ENCODE measurements at places on chromosomes 1 and 21.

DNA sequence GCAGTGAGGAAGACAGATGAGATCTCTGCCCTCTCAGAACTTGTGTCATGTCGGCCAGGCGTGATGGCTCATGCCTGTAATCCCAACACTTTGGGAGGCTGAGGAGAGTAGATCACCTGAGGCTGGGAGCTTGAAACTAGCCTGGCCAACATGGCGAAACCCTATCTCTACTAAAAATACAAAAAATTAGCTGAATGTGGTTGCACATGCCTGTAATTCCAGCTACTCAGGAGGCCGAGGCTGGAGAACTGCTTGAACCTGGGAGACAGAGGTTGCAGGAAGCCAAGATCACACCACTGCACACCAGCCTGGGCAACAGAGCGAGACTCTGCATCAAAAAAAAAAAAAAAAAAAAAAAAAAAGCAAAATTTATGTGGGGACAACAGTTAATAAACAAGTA is 40.9 kb upstream of the RALGPS2 start:
- DNase-seq = no peak

GRCh38 chr1:189424746-189425331 is 1052.8 kb downstream of the BRINP3 start:
- no peak for DNase-seq

- DNase-seq = no peak
Observed at GRCh38 chr1:81230983-81231728, 569.6 kb upstream of the ADGRL2 start.

DNA sequence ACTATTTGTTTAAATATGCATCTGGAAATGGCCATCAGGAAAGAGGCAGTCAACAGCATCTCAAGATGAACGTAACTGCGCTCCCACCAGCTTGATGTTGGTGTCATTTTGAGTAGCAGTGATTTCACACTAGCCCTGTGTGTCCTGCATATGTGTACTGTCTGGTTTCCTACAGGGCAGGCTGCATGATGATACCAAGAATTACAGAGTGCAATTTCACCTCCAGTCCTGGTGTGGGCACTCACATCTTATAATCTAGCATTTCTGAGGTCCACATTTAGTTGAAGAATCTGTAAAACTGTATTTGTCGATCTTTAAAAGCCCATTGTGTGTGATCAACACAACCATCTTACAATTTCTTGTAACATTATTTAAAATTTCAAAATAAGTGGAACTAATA is 336.4 kb downstream of the PAPPA2 start:
- DNase-seq = no peak

DNA sequence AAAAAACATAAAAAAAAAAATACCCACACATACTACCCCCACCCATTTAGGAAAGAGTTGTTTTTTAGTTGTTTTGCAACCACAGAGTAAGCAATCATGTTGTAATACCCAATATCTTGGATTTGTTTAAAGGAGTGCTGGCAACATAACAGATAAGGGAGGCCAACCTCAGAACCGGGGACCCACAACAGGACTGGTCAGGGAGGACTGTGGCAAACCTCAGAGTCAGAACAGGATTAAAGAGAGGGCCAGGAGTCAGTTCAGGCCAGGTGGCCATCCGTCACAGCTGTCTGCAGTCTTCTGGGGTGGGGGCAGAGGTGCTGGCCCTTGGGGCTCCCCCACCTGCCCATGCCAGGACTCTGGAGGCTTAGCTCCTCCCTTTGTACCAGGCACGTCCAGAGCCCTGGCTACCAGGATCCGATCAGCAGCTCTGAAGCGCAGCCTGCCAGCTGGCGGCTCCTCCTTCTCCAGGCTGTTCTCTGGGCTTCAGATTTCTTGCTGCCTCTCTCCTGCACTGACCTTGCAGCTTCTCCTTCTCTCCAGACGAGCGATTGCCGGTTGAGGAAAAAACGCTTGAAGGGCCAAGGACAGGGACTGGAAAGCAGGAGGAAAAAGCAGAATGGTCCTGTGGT is 7.9 kb downstream of the H6PD start:
- no peak for DNase-seq

- no peak for DNase-seq
Observed at GRCh38 chr1:14598498-14599182, at the start of gene KAZN. Gene KAZN, plus strand, starts transcription at chr1:14598685.

DNA sequence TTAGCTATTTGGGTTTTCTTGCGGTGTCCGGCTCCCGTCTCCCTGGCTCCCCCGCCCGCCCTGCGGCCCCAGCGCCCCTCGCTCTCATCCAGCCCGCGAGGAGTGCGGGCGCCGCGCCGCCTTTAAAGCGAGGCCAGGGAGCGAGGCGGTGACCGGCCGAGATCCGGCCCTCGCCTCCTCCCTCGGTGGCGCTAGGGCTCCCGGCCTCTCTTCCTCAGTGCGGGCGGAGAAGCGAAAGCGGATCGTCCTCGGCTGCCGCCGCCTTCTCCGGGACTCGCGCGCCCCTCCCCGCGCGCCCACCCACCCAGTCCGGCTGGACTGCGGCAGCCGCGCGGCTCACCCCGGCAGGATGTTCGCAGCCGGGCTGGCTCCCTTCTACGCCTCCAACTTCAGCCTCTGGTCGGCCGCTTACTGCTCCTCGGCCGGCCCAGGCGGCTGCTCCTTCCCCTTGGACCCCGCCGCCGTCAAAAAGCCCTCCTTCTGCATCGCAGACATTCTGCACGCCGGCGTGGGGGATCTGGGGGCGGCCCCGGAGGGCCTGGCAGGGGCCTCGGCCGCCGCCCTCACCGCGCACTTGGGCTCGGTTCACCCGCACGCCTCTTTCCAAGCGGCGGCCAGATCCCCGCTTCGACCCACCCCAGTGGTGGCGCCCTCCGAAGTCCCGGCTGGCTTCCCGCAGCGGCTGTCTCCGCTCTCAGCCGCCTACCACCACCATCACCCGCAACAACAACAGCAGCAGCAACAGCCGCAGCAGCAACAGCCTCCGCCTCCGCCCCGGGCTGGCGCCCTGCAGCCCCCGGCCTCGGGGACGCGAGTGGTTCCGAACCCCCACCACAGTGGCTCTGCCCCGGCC is 492 bp downstream of the HLX start:
- no peak for DNase-seq

- no peak for DNase-seq
Observed at GRCh38 chr1:54107131-54107530, 45.7 kb downstream of the CDCP2 start.

- no peak for DNase-seq
Observed at GRCh38 chr1:112358798-112359408, 37.1 kb upstream of the CTTNBP2NL start.

GRCh38 chr1:153646672-153647345 is 11.7 kb upstream of the SNAPIN start:
- no peak for DNase-seq

DNA sequence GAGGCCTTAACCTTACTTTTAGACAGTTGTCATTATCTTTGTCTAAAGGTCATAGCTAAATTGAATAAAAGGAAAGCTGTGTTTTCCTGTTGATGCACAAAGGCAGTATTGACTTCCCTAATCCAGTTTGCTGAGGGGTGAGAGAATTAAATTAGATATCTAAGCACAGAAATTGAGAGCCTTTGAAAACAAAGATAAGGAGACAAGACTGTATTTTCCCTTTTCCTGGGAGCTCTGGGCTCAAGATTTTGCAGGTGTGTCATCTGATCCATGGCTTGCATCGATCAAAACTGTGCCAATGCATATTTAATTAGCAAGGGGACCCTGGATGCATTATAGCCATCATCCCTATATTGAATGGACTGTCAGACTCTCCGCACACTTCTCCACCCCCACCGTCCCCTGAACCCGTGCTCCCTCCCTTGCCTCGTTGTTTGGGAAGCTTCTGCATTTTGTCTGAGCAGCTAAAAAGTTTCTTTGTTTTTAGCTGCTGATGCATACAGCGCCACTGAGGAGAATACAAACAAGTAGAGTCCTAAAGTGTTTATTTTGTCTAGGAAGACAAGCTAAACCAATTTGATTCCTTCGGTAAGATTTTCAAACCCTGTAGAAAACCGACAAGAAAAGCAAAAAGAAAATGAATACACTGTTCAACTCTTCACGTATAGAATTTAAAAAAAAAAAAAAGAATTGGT is 186.3 kb downstream of the NFIA start:
- DNase-seq = no peak

DNA sequence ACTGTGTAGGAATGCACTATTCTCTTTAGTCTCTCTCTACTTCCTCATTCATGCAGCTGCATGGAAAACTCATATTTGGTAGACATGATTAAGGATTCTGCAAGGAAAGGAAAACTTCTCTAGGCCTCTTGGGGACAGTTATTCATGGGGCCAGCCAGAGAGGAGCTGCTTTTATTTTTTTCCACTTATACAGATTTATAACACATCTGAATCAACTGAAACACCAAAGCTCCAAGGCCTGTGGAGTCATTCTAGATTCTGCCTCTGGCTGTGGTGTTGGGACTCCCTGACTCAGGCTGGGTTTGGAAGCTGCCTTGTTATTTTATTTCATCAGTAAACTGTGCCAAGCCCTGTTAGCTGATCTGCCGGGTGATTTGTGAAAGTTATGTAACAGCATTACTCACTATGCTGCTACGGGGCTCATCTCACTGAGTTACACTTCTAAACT is 83.9 kb upstream of the EDEM3 start:
- DNase-seq = no peak

- DNase-seq = no peak
Observed at GRCh38 chr1:242187171-242187570, 188.3 kb upstream of the MAP1LC3C start.

GRCh38 chr1:101914473-101915242 is 82.1 kb downstream of the OLFM3 start:
- no peak for DNase-seq

GRCh38 chr1:18440385-18441226 is 40.1 kb upstream of the KLHDC7A start:
- DNase-seq = no peak

DNA sequence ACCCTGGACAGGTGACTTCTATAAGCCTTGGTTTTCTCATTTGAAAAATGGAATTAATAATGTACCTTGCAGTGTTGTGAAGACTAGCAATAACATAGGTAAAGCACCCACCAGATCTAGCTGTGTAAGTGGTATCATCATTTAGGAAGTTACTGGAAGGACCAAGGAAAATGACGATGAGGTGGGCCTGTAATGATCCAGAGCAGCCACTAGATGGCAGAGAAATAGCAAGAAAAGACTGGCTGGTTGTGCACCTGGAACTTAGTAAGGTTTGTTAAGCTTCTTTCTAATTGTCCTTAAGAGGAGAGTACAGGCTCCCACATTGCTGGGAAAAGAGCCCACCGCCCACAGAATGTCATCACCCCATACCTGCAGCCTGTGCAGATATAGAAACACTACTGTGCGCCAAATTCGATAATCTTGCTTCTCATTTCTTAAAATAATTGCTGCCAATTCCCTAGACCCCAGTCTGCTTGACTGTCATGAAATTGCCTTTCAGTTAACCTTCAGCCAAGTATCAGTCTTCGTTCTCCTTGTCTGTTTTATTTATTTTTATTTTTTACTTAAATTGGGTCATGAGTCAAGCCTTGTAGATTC is 37.2 kb downstream of the WNT4 start:
- no peak for DNase-seq

DNA sequence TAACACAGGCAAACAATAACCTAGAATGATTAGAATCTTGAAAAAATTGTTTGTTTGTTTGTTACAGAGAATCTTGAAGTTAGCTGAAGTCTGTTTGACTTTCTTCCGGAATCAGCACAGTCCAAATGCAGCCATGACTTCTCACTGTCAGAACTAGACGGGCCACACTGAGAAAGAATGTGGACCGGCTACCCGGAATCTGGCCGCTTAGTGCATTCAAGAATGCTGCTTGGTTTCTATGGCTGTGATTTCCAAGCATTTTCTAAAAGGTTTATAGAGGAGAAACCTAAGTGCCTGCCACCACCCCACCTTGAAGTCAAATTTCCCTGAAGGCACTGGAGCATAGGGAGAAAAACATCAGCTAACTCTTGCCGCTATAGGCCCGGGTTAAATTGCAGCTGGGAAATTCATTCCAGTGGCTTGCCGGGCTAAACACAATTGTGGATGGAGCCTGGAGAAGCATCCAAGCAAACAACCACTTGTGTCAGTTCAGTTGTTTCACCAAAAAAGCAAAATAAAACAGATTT is 231.1 kb downstream of the DISC1 start:
- no peak for DNase-seq

DNA sequence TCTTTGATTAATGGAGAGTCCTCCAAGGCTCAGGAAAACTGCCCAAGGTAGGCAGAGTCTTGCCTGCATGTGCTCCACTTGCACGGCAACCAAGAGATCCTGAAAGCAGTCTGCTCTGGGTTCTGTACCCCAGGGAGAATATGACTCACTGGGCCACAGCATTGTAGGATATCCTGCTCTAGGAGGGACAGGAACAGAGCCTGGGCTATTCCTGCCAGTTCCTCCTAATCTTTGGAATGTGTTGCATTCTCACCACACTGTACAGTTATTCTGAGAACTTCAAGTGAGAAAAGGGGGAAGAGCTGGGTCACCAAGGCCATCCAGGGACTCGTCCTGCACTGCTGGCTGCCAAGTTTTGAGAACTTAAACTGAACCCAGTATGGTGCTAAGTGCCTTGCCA is 278.5 kb downstream of the MATN1 start:
- no peak for DNase-seq

DNA sequence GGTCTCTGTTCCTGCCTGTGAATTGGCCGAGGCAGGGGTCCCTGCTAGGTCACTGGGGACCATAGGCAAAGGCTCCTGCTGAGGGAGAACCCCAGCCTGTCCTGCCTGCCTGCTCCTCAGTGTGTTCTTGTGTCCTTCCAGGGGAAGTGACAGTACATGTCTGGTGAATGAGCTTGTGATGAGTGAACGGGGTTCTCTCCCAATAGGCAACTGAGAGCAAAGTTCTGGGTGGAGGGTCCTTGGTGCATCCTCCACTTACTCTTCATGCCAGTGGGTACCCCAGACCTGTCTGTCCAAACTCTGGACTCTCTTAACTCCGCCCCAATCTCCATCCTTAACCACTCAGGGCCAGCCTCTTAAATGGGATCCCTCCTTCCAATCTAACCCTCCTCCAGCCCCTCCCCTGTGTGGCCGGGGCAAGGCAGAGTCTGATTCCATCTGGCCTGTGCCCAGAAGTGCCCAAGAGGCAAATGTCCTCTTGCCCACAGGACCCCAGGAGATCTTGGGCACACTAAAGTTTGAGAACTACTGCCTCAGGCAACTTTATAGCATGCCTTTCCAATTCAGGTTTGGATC is 2.0 kb downstream of the XKR8 start:
- no peak for DNase-seq

- DNase-seq = no peak
Observed at GRCh38 chr1:75969550-75969949, 37.3 kb upstream of the ASB17 start.

GRCh38 chr1:92399076-92399475 is 87.6 kb downstream of the GFI1 start:
- no peak for DNase-seq

GRCh38 chr1:89536555-89537341 is 12.1 kb downstream of the LRRC8B start:
- no peak for DNase-seq

DNA sequence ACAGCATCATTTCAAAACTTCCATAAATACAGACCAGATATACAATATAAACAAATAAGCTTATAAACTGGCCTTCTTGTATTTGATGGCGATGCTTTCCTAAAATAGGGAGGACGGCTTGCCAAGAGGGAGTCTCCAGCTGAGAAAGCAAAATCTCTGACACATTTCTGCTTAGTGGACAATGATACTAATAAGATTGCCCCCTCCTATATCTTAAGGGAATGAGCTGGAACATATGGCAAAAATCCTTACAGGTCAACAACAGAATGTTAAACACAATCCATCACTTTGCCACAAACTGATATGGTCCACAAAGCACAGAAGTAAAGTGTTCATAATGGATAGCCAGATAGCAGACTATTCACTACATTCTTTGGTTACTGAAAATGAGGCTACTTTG is 7.1 kb upstream of the GADD45A start:
- no peak for DNase-seq

All from activated effector memory CD4-positive, alpha-beta T cell treated with Interleukin-2 at 50 U/mL for 16 hours (primary cell).